Fibroblast of skin of abdomen (primary cell): ENCODE measurements at places on chromosomes 3 and 15.

DNA sequence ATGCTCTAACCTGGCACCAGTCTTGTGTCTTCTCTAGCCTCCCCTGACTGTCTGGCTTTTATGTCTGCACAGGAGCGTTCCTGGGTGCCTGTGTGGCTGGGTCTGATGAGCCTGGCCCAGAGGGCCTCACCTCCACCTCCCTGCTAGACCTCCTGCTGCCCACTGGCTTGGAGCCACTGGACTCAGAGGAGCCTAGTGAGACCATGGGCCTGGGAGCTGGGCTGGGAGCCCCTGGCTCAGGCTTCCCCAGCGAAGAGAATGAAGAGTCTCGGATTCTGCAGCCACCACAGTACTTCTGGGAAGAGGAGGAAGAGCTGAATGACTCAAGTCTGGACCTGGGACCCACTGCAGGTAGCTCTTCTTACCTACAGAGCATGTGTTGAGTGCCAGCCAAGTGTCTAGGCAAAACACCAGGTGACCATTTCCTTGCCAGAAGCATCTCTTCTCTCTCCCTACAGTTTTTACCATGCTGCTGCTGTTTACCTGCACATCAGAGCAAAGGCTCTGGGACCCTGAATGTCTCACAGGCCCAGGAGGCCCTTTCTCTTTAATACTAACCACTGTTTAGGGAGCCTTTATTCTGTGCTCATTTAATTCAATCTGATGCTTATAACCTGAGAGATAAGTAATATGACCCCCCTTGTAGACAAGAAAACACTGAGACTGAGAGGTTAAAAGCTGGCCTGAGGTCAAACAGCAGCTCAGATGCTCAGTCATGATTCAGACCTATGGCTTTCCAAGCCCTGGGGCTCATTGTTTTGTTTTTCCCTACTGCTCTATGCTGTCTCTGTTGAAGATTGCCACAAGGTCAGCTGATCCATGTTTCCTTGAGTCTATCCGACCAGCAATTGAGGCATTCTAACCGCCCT is 10.4 kb downstream of the PODXL2 start:
- DNase-seq: no peak

GRCh38 chr3:42247576-42248027 is 18.4 kb downstream of the CCK start:
- DNase-seq: peak; percentile 49

GRCh38 chr3:177536873-177537272 is 339.6 kb upstream of the TBL1XR1 start:
- DNase-seq: no peak

DNA sequence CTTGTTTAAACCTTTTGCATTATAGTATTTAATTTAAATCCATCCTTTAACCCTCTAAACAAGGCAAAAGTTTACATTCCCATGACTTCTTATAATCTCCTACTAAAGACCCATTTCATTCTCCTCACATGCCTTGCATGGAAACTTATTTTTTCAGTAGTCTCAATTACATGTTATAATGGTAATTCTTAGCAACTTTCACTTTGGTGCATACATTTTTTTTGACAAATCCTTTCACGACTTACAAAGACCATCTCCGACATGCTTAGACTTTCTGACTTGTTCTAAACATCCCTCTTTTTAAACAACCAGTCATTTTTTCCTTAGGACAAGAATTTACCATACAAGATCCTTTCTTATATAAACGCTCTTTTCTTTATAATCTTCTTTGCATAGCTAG is 615.4 kb upstream of the GBE1 start:
- DNase-seq: no peak

- peak; percentile 84 for DNase-seq
Observed at GRCh38 chr15:48532946-48533345, 112.6 kb downstream of the FBN1 start.

- DNase-seq: no peak
Observed at GRCh38 chr3:32056559-32057290, 49.7 kb upstream of the GPD1L start.

GRCh38 chr15:81363276-81363675 is 10.7 kb downstream of the TMC3 start:
- no peak for DNase-seq

- peak; percentile 40 for DNase-seq
Observed at GRCh38 chr3:170226426-170226960, 4.3 kb downstream of the PRKCI start.

DNA sequence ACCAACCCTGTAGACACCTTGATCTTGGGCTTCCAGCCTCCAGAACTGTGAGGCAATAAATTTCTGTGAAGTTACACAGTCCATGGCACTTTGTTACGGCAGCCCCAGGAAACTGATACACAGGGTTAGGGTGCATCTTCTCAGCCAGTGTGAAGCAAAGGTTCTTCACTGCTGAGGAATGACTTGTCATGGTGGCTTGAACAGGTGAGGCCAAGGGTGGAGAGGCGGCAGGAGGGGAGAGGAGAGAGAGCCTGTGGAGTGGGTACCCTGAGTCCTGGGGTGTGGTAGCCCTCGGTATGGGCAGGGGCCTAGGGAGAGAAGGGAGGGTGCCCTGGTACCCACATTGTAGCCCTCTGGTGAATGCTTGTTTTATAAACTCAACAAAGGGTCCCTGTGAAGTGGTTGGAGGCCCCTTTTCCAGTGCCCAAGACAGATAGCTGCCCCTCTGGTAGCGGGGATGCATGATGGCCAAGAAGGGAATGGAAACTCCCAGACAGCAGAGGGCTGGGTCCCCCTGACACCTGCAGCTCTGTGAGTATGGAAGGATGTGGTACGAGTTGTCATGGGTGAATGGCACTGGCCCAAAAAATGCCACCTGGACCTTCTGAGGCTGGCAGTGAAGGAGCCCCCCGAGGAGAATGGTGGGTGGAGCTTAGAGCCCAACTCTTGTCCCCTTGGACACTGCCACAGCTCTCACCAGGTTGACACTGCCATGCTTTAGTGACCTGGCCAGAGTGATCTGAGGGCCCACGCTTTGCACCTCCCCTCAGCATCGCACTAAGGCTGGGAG is 49.6 kb downstream of the SPSB4 start:
- DNase-seq: no peak

GRCh38 chr3:173275740-173276139 is 121.8 kb upstream of the NLGN1 start:
- DNase-seq: no peak

- peak; percentile 17 for DNase-seq
Observed at GRCh38 chr3:138375447-138375846, 27.1 kb downstream of the MRAS start.
